WERI-Rb-1 (cell line): ENCODE measurements at places on chromosomes 6 and 20.

DNA sequence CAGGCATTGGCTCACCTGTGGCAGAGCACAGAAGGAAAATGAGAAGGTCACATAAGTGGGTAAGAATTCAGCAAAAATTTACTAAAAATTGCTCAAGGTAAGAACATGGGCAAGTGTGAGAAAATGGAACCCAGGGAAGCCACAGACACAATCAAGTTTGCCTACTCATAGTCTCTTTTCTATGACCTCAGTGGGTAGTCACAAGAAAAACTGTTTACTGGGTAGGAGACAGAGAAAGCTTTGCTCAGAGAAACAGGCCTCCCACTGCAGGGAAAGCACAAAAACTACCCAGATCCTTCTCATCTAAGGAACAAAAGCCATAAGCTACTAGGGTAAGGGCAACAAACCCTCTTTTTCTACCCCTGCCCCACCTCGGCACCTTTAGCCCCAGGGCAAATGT, 35.2 kb downstream of the FAM184A start:
- DNase-seq, result no peak

GRCh38 chr6:33748841-33749240, 2.1 kb upstream of the IP6K3 start:
- no peak for DNase-seq

- DNase-seq, result no peak
These were observed 107.5 kb downstream of the LRFN2 start for GRCh38 chr6:40479706-40480105.

- no peak for DNase-seq
These were observed 9.8 kb upstream of the TLDC2 start for GRCh38 chr20:36866164-36866563.

DNA sequence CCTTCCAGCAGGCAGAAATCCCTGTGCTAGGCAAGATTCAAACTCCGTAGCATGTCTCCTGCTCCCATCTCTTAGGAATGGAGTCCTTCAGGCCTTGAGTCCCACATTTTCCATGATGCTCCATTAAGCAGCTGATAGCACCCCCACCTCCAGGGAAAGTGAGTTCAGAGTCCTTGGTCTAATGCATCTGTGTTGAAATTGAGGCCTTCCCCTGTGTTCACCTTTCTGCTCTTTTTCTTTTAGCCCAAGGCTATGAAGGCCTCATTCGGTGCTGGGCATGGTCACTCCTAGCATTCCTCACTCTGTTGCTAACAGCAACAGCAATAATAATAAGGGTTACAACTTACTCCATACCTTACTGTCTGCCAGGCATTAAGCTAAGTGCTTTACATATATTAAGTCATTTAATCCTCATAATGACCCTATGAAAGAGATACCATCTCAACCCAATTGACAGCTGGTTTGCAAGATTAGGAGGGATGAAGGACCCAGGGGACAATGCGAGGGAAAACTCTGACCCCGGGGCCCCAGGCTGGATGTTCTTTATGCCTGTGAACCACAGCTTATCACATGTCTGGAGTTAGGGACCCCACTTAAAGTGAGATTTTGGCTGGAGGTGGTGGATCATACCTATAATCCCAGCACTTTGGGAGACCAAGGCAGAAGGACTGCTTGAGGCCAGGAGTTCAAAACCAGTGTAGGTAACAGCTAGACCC, 17.5 kb upstream of the PANK2 start:
- DNase-seq, result peak; percentile 57

GRCh38 chr6:160812097-160812496, 110.1 kb downstream of the PLG start:
- DNase-seq, result no peak

- no peak for DNase-seq
These were observed 74.6 kb downstream of the SULF2 start for GRCh38 chr20:47710665-47711045.

GRCh38 chr6:1255636-1256365, 56.1 kb upstream of the FOXQ1 start:
- DNase-seq, result no peak

DNA sequence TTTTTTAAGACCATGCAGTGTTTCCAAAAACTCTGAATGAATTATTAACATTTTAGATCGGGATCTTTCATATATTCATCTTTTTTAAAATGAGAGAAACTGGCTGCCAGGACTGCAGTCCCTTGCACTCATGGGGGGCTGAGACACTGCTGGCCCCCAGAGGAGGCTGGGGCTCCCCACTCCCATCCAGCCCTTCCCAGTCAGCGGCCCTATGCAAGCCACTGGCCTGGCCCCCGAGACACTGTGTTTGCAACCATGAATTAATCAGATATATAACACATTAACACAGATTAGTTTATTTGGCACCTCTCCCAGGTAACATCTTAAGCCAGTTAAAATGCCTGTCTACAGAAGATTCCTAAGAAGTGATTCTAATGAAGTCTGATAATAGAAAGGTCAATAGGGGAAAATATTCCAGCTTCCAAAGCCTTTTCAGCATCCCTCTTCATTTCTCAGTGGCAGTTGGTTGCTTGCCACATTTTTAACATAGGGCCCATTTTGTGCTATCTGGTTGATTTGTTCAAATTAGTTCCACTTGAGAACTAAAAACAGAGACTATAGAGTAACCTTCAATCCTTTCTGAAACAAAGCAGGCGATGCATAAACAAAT, 184.4 kb upstream of the FBXL4 start:
- no peak for DNase-seq

DNA sequence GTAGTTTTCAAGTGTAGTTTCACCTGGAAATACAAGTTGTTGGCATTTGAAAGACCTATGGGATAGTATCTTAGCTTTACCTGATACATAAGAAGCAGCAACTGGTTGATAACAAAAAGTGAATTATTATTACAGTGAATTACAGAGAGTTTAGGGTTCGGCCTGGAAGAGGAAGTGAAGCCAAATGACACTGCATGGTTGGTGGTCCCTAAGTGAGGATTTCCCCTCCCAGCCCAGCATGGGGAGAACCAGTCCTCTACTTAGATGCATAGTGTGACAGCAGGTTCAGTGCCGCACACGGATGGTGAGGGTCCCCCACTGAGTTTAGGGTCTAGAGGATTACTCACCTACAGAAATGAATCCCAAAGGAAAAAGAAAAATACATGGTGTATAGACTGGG, 18.1 kb downstream of the HLA-DPB1 start:
- no peak for DNase-seq

DNA sequence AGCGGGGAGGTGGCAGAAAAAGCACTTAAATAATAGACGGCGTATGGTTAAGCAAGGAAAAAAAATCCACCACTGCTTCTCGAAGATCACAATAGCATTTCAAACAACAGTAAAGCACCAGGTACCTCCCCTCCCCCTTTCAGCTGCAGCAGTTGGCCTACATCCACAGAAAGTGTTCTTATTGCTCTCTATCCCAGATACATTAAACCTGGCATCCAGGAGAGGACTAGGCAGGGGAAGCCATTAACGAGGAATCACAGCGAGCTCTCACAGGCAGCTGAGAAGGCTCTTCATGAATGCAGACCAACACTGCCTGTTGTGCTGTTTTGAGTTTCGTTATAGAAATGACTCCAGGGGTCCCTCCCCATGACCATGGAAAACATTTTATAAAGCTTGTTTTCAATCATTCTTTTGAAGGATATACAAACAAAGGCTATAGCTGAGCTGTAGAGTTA, 11.8 kb downstream of the FYN start:
- no peak for DNase-seq

GRCh38 chr6:108621117-108621516, 60.4 kb downstream of the FOXO3 start:
- DNase-seq, result no peak

GRCh38 chr6:169935861-169936260, 184.4 kb downstream of the ERMARD start:
- no peak for DNase-seq
